Inflammatory macrophage treated with lipopolysaccharide for 4 hours (primary cell): ENCODE measurements at places on chromosomes 5 and 9.

DNA sequence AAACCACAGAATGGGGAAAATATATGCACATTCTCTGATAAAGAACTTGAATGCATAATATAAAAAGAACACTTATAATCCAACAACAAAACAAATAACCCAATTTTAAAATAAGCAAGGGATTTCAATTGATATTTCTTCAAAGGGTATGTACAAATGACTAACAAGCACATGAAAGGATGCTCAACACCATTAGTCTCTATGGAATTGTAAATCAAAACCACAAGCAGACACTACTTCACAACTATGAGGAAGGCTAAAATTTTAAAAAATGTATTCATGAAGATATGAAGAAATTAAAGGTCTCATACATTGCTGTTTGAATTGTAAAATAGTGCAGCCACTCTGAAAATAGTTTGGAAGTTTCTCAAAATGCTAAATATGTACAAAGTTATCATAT lies 78.9 kb upstream of the GAS1 start:
- DNase-seq = no peak

DNA sequence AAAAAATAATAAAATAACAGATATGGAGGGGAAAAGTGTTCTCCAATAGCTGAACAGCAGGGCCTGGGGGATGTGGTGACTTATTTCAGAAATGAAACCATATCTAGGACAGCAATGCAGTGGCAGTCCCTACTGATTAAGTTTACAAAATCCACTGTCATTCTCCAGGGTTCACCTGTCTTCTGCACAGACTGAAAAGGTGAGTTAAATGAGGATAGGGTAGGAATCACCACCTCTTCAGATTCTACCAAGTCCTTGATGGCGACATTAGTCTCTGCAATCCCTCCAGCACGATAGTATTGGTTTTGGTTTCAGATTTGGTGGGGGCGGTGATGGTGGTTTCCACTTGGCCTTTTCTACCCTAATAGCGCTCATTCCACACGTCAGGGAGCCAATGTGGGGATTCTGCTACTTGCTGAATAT lies 32.3 kb upstream of the NPM1 start:
- peak; percentile 36 for DNase-seq

DNA sequence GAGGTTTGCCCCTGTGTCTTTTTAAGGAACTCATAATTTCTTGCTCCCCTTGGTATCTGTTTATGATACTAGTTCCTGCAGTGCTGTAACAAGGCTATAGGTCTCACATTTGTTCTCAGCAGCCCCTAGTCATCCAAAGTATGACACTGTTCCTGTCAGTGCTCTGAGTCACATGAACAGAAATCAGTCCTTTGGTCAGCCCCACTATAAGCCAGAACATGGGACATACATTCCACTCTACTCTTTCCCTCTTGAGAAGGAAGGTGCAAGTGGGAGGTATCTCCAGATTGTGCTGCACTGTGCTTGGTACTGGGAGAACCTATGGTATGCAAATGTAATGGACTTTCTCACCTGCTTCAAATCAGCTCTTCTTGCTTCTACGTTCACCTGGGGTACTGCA lies 87.0 kb downstream of the IARS1 start:
- peak; percentile 47 for DNase-seq

GRCh38 chr5:174827558-174827957 lies 103.2 kb downstream of the MSX2 start:
- DNase-seq = no peak

GRCh38 chr5:98497418-98497817 lies 276.0 kb upstream of the RGMB start:
- DNase-seq = no peak

GRCh38 chr9:127300886-127301447 lies 36.4 kb downstream of the GARNL3 start:
- no peak for DNase-seq

- peak; percentile 89 for DNase-seq
Observed at GRCh38 chr5:108003178-108003577, 332.4 kb upstream of the EFNA5 start.

DNA sequence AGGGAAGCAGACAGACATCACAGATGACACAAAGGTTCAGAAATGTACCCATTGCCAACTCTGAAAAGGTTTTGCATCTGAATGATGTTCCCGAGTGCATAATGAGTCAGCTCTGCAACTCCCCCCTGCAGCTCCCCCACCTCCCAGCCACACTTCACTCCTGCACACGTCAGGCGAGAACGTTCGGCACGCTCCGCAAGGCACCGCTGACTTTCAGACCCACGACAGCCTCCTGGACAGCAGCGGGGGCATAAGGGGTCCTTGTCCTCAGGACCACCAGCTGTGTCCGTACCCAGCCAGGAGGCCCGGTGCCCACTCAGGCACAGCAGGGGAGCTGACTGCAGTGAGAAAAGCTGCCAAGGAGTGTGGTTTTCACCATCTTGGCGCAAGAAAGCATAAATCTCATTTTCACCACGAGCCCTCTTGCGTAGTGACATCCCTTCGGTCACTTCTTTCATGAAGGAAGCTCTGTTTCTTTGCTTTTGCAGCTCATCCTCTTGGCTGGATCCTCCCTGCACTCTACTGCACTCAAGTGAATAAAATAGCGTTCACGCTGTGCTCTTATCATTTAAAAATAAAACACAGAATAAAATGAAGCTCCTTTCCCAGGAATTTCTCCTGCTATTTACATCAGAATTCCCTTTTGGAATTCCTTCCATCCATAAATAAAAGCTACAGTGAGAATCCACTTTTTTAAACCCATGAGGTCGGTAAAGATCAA lies 9.9 kb downstream of the GFPT2 start:
- no peak for DNase-seq

DNA sequence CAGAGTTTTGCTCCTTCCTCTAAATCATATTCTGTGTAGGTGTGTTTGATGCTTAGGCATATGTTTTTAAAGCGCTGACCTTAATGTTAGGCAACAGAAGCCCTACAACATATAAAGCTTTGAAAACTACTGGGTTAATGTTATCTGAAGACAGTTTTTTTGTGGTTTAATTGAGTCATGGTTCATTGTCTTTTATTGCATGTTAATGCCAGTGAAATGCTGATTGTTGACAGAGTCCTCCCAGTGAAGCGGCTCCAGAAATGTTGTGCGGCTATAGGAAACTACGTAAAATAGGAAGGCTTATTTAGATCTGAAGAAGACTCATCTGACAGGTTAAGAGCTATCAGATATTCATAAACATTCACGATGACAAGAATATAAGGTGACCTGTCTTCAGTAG lies 424.6 kb downstream of the CCDC171 start:
- DNase-seq = no peak

DNA sequence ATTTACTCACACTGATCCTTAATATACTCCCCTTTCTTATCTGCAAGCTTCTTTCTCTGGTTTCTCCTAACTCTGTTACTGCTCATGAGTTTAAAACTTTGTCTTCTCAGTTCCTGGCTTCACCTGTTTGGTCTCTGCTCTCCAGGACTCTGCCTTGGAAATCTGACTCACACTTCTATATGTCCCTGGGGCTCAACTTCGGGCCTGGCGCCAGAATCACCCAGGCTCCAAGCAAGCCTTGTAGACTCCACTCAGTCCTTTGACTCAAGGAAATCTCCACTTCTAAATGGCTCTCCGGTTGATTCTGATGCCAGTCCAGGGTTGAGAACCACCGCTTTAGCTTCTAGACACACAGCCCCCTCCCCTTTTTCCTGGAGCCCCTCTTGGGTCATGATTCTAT lies 57.8 kb downstream of the TMC1 start:
- no peak for DNase-seq

DNA sequence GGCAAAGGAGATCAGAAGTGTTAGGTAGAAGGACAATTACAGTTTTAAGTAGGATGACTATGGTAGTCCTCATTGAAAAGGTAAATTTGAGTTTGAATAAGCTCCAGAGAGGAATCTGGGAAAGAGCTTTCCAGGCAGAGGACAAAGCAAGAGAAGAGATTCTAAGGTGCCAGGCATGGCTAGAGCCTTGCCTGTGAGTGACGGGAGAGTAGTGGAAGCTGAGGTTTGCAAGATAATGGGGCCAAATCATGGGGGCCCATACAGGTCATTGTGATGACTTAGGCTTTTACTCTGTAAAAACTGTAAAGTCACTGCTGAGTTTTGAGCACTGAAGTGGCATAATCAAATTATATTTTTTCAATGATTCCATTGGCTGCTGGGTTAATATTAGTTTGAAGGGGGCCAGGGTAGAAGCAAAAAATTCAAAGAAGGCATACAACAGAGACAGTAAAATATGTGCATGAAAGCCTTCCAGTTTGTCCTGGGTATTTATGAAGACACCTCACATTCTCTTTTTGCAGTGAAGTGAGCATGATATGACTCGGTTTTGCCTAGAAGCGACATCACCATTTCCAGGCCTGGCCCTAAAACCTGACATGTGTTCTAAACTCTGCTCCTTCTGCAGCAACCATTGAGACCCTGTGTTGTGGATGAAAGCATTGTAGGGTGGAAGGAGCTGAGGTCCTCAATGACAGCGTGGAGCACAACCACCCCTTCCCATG lies 279.8 kb upstream of the TNC start:
- DNase-seq = no peak
